ENCODE measurements at places on chromosomes 7 and 10.

- no peak for DNase-seq
Measured at GRCh38 chr7:15433151-15433550, 128.7 kb downstream of the AGMO start.

DNA sequence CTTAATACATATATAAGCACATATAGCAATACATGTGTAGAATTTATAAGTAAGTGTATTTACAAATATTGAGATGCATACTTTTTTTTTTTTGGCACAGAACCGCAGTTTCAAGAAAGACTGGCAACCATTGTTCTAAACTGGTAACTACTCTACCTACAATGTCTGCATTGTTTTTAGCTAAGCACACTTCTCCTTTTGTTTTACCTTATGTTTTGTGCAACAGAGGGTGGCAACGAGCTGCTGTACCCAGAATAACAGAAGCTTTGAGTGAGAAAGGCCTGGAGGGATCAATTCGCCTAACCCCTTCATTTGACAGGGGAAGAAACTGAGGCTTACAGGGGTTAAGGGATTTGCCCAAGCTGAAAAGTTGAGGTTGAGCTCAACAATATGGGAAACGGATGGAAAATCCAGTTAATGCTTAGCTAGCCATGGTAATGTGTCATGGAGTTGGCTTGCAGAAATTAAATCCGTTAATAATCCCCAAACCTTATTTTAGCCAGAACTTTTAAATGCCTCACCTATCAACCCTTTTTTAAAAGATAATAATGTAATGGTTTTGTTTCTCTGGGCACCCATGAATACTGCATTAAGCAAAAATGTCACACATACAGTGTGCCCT lies 25.5 kb downstream of the FZD1 start:
- no peak for DNase-seq

DNA sequence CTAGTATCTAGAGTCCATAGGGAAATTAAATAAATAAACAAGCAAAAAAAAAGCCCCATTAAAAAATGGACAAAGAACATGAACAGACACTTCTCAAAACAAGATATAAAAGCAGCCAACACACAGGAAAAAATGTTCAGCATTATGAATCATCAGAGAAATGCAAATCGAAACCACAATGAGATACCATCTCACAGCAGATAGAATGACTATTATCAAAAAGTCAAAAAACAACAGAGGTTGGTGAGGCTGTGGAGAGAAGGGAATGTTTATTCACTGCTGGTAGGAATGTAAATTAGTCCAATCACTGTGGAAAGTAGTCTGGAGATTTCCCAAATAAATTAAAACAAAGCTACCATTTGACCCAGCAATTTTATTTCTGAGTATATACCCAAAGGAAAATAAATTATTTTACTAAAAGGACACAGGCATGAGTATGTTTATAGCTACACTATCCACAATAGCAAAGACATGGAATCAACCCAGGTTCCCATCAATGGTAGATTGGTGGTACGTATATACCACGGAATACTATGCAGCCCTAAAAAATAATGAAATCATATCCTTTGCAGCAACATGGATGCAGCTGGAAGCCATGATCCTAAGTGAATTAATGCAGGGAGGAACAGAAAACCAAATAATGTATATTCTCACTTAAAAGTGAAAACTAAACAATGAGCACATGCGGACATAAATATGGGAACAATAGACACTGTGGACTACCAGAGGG lies 366.5 kb upstream of the SEMA3C start:
- DNase-seq = peak; percentile 92

DNA sequence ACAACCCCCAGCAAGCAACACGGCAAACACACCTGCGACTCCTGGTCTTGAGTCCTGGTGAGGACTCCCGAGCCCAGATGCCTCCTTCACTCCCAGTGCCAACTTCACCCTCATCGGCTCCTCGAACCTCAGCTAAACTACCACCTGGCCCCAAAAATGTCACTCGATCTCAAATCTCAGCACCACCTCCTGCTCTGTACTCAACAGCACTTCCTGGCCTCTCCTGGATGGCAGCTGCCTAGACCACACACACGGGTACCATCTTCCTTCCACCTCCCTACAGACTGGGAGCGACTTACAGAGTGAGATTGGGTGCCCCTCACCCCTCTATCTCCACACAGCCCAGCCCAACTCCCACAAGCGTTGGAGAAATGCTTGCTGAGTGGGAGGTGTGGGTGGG lies 123.9 kb upstream of the MGMT start:
- DNase-seq = no peak

GRCh38 chr7:111224354-111225231 lies 133.7 kb downstream of the LRRN3 start:
- peak; percentile 7 for DNase-seq

DNA sequence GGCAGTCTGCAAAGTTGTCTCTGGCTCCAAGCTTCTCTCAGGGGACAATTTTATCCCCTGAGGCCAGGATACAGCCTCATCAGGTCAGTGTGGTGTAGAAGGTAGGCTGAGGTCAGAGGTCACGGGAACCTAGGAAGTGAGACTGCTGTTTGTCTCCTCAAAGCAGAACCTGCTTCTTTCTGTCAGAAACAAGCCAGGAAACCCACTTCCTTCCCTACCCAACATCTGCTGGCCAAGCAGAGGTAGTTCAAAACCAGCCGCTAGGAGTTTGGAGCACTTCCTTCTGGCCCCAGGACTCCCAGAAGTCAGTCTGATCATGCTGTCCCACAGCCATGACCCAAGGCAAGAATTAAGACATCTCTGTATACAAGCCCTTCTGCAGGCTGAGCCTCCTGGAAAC lies 12.2 kb downstream of the CLRN3 start:
- DNase-seq = no peak

GRCh38 chr7:66421830-66422475 lies 206.7 kb upstream of the KCTD7 start:
- no peak for DNase-seq

- DNase-seq = peak; percentile 90
Measured at GRCh38 chr7:139725077-139725476, 52.7 kb downstream of the HIPK2 start.

- no peak for DNase-seq
Measured at GRCh38 chr7:1587738-1588137, 17.9 kb upstream of the PSMG3 start.

DNA sequence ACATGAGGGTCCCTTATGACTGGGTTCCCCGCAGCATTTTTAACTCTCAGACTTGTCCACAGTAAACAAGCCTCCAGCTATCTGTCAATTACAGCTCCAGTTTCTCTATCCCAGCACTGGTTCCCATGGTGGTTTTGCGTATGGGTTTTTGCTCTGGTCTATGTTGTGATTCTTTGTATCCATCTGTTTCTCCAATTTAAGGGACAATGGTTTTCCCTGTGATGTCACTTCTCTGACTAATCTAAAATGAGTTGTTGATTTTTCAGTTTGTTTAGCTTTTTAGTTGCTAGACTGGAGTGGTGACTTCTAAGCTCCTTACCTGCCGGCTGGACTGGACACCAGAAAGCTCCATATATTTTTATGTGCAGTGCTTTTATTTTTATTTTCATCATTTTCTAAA lies 303.7 kb downstream of the INHBA start:
- DNase-seq = no peak

DNA sequence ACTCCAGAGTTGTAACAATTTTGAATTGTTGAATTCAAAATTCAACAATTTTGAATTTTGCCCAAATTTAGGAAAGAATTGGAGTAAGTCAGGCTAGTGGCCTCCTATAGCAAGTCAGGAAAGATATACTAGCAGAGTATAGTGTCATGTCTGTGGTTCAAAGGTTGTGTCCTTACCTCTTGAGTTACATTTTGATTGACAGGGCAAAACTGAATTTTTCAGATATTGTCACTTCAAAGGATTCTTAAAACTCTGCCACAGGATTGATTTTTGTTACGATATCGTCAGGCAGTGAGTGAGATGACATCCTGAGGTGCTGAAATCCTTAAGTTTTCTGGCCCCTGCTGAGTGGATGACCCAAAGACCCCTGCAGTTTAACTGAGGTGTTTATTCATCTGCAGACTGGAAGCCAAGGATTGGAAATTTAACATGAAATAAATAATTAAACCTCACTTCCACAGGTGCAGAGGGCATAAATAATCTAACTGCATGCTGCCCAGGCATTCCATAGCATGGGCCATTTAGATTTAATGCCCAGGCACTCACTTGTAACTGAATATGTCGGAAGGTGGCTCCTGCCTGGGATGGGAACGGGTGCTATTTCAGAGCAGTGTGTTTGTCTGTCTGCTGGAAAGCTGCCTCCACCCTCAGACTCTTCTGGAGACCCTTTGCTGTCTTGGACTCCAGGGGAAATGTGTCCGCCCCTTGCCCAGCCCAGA lies 50.8 kb downstream of the RBM20 start:
- DNase-seq = no peak

- DNase-seq = no peak
Measured at GRCh38 chr7:92699966-92700514, 109.8 kb upstream of the FAM133B start.

DNA sequence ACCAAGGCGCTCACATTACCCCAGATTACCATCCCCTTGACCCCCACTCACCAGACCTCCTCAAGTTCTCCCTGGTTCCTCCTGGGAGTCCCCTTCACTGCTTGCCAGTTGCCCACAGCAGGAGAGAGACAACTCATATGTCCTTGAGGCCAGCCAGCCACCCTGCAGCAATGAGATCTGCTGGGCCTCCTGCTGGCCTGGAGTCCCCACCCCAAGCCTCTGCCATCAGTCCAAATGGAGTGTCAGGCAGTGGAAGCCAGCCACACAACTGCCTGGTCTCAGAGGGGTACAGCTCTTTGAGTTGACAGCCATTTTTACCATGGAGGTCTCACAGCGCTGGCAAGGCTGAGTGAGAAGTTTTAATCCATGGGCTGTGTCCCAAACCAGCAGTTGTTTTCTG lies 53.0 kb upstream of the EXOC4 start:
- no peak for DNase-seq

DNA sequence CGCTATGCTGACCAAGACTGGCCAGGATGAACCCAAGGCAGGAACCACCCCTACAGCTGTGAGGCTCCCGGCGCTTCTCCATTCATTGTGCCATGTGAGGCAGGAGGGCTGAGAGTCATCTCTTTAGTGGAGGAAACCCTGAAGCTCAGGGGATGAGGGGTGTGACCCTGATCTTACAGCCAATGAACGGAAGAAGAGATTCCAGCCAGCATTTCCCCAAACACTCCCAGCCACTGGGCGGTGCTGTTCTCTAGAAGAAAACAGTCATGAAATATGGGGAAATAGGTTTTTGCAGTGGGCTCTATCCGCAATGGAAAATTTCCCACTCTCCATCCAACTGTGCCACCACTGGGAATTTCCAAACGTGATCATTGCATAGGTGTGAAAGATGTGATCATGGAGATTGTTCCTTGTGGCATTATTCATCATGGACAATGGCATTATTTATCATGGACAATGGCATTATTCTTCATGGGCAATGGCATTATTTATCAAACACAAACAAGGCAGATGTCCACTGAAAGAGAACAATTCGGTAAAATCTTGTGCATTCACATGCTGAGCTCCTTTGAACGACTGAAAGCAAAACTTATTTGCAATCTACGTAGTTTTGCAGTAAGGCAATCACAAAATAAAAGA lies 14.0 kb upstream of the SLC18A2 start:
- no peak for DNase-seq

GRCh38 chr7:121485467-121486243 lies 89.5 kb upstream of the FAM3C start:
- peak; percentile 14 for DNase-seq

DNA sequence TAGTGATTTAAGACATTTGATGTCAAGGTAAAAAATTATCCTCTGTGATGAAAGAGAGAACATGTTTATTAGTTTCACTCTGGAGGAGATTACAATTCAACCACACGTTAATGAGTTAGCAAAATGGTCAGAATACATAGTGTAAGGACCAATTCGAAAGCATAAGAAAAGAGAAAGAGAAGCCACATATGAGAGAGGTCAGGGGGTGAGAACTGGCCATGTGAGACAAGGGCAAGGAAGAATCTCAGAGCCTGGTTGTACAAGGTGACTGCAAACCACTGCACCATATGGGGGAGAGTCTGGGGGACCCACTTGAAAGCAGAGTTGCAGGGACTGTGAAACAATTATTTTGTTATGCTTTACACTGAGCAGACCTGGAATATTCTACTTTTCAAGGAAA lies 27.7 kb upstream of the BET1 start:
- DNase-seq = no peak

- DNase-seq = no peak
Measured at GRCh38 chr10:63258920-63259678, 126.0 kb downstream of the NRBF2 start.

DNA sequence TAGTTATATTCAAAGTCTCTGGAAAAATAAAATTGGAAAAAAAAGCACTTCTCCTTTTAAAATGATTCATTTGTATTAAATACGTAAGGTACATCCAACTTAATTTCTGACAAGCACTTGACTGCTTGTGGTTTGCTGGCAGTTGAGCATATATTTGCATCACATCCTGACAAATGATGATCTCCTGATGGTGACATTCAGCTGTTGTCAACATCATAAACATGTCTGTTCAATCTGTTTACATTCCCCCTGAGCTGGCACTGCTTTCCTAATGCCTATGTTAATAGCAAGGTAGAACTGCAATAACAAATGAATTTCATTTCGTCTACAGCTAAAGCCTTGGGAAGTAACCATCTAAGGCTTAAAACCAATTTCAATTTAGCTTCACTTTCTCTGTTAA lies 24.4 kb downstream of the TSPAN12 start:
- DNase-seq = no peak

GRCh38 chr10:30538086-30538485 lies 91.5 kb downstream of the LYZL2 start:
- DNase-seq = peak; percentile 17

GRCh38 chr7:66950763-66951162 lies 29.7 kb downstream of the TMEM248 start:
- DNase-seq = peak; percentile 17

GRCh38 chr7:130458257-130458656 lies 17.4 kb upstream of the CEP41 start:
- DNase-seq = no peak

- DNase-seq = no peak
Measured at GRCh38 chr7:117205873-117206272, 117.0 kb downstream of the WNT2 start.

- no peak for DNase-seq
Measured at GRCh38 chr10:12351447-12351846, 2.1 kb downstream of the CAMK1D start.

GRCh38 chr10:132165416-132165980 lies 21.2 kb upstream of the DPYSL4 start:
- no peak for DNase-seq

DNA sequence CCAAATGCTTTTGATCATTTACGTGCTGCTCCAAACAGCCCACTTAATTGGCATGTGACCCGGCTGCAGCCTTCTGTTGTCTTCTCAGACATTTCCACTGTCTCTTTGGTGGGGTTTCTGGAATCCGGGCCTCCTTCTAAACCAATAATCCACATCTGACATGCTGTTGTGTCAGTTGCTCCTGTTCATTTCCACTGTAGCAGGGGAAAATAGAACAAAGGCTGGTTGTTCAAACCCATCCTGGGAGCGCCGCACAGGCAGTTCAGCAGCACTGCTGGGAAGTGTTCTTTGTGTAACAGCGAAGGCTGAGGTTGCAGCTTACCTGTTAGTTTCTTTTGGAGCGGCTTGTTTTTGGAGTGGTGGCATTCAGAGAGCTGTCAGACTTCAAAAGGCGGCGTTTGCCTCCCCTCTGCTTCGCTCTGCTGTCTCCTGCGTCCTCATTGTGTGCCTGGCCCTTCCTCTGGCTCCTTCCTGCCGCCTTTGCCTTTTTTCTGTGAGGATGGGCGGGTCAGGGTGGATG lies 149.4 kb downstream of the SNX10 start:
- no peak for DNase-seq

All from astrocyte of the spinal cord (primary cell).